ENCODE measurements at places on chromosomes 13 and 19. TPM values are rescaled to one million over a fixed set of nuclear protein-coding genes. Genes with fewer than 3 reads are reported as not detected.

The RFX1 gene
- 10.4 TPM for total RNA-seq

The INSR gene
- 73.2 TPM for total RNA-seq

The SCEL gene
- 285 TPM for total RNA-seq

The CALR3 gene
- not detected for total RNA-seq
